Fibroblast of the aortic adventitia (primary cell): ENCODE measurements at places on chromosomes 2 and 18. TPM values are rescaled to one million over a fixed set of nuclear protein-coding genes. Genes with fewer than 3 reads are reported as not detected.

Gene NPC1
- 27.6 and 51.3 TPM in 2 replicates for total RNA-seq

Gene TMEM237
- total RNA-seq, result 21.8 and 62.8 TPM in 2 replicates

Gene CD8B
- total RNA-seq, result not detected in 2 replicates

Gene ERBB4
- total RNA-seq, result 0.16 and 5.8 TPM in 2 replicates

Gene TTR
- total RNA-seq, result not detected in 2 replicates

Gene MDH1B
- 0.81 and 15.1 TPM in 2 replicates for total RNA-seq

Gene IL36A
- 2.0 TPM in 1 of 2 replicates, not detected in the other for total RNA-seq

Gene HOXD10
- not detected in 2 replicates for total RNA-seq

Gene ABCG8
- not detected in 2 replicates for total RNA-seq

Gene LHCGR
- total RNA-seq, result 0.25 TPM in 1 of 2 replicates, not detected in the other

Gene KATNAL2
- 2.7 and 10.4 TPM in 2 replicates for total RNA-seq

Gene EVX2
- total RNA-seq, result not detected in 2 replicates

Gene SCG2
- 0.63 and 3.4 TPM in 2 replicates for total RNA-seq

Gene LRP1B
- 0.36 and 0.74 TPM in 2 replicates for total RNA-seq

Gene INHA
- 0.18 and 2.0 TPM in 2 replicates for total RNA-seq

DNA sequence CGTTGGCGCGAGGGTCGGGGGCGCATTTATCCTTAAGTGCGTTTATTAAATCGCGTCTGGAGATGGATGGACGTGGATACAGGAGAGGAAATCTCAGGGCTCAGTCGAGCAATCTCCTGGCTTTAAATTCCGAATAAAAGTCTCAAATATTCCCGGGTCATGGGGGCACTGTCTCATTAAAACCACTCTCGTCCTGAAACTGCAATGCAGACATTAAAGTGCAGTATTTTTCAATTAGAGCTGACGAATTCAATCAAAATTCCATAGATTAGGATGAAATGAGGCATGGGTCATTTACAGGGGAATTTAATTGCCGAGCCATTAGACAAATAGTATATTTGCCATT is 10.7 kb upstream of the GBX2 start:
- no peak for DNase-seq

DNA sequence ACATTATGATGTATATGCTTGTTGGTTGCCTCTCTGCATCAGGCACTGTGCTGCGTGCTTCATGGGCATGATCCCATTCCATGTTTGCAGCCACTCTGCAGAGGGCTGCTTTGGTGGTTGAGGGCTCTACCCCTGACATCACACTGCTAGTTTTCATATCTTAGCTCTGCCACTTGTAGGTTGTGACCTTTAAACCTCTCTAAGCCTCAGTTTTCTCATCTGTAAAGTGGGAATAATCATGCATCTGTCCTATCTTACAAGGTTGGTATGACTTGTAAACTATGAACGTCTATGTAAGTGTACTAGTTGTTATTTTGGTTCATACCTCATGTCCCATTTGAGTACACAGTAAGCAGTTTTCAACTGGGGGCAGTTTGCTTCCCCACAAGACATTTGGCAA is 260.4 kb downstream of the PHLPP1 start:
- DNase-seq, result no peak

DNA sequence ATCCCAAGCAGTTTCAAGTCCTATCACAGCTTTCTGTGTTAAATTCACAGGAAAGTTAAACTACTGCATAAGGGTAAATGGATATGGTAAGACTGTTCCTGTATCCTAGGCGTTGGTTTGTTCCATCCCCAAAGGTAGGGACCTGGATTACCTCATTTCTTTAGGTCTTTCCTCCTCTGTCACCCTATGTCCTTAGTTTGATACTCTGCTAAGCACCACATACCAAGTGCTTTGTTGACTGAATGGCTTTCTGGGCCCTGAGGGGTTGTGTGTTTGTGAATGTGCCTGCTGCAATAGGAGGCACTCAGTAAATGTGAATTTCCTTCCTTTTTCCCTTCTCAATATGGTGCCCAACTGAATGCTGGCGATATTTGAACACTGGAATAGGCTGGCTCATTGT is 7.8 kb downstream of the NOSTRIN start:
- no peak for DNase-seq

DNA sequence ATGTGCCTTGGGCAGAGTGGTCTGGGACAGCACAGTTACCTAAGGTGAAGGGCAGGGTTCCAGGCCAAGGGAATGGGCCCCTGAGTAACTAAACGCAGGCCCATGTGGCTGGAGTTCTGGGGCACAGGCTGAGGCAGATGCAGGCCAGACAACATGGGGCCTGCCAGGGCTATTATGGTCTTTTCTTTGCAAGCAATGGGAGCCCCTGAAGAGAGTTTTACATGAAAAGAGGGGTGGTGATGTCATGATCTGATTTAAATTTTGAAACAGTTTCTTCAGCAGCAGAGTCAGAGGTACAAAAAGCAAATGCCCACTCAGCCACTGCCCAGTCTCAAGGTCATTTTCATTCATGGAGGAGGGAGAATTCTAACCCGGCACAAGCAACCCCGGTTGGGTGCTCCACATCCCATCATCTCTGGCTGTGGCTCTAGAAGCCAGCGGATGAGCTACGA is 5.6 kb downstream of the CHST10 start:
- DNase-seq, result no peak

- no peak for DNase-seq
These were observed 354.1 kb downstream of the DLGAP1 start for GRCh38 chr18:4101009-4101408.

GRCh38 chr2:74739733-74740241 is 85.7 kb downstream of the SEMA4F start:
- no peak for DNase-seq

GRCh38 chr18:63320975-63321265 is 1.4 kb upstream of the BCL2 start:
- no peak for DNase-seq

- DNase-seq, result no peak
These were observed 57.7 kb upstream of the TFCP2L1 start for GRCh38 chr2:121342751-121343150.

GRCh38 chr18:54530285-54530684 is 60.8 kb upstream of the DYNAP start:
- no peak for DNase-seq

GRCh38 chr2:196171946-196172345 is 568 bp upstream of the STK17B start:
- peak; percentile 17 for DNase-seq

GRCh38 chr18:54964741-54965140 is 5.5 kb upstream of the CCDC68 start:
- DNase-seq, result peak; percentile 42

DNA sequence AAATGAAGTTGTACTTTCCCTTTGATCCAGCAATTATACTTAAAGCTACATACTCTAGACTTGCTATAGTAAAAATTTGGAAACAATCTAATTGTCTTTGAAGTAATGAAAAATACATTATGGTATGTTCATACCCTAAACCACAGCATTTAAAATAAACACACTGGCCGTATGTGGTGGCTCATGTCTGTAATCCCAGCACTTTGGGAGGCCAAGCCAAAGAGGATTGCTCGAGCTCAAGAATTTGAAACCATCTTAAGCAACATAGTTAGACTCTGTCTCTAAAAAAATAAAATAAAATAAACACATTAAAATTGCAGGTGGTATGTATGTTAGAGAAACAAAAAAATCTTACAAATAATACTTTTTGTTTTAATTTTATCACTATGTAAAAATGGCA is 208.1 kb upstream of the KLHL14 start:
- DNase-seq, result no peak

DNA sequence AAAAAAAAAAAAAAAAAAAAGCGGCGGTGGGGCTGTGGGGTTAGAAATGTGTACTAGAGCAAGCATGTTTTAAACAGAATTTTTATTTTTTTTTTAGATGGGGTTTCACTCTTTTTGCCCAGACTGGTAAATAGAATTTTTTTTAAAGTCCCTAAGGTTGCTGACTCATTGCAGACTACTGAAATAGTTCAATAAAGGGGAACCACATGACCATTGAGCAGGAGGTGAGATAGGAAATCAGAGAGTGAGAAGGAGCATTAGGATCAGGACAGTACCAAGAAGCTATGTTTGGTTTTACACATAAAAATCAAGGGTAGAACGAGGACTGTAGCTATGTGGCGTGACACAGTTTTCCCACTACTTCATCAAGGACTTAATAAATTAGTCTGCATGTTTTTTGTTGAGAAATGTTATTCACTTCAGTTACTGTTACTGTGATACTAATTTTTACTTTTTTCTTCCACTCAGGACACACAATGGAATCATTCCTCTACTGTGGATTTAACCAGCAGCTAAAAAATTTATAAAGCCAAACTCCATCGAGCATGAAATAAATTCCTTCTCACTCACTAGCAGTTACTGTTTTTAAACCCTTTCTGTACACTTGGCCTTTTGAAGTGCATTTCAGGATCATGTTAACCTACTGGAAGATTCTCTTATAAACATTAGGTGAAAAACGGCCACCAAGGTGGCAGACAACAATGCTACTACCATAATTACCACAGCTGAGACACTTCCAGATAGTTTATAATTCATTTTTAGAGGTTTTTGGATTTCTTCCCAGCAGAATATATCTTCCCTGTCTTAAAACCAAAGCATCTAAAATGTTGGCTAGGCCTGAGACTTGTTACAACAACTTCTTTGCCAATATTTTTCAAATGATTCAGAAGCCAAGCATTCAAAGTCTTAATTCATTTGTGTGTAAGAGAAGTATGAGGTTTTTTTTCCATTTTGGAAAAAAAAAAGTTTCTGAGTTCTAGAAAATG is 33.2 kb downstream of the LAMA1 start:
- DNase-seq, result peak; percentile 70

DNA sequence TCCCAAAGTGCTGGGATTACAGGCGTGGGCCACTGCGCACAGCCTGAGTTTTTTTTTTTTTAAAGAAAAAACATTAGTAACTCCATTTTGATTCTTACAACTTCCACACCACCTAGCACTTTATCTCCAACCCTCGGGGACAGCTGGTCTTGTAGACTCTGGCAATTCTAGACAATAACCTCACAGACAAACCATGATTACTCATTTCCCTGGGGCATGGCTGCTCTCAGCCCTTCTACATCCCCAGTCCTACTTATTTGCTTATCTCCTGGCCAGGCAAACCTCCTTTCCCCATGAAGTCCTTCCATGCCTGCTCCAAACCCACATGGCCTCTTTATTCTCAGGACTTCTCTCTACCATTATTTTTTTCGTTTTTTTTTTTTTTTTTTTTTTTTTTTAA is 91.1 kb downstream of the ACTR3 start:
- peak; percentile 90 for DNase-seq

GRCh38 chr2:62221141-62221540 is 25.2 kb downstream of the B3GNT2 start:
- peak; percentile 65 for DNase-seq

DNA sequence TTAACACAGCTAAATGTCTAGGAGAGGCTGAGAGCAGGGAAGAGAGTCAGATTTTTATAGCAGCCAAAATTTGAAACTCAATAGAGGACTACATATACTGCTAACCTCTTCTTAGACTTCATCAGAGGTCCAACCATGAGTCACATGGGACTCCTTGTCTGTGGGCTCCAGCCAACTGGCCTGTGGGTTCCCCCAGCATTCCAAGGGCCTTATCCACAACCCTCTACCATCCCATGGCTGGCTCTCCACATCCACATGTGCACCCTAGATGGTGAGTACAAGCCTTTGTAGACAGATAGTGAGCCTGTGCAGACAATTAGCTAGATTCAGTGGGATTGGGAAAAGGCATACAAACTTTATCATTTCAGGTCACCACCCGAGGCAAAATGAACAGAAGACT is 901.9 kb upstream of the ZEB2 start:
- DNase-seq, result peak; percentile 18

DNA sequence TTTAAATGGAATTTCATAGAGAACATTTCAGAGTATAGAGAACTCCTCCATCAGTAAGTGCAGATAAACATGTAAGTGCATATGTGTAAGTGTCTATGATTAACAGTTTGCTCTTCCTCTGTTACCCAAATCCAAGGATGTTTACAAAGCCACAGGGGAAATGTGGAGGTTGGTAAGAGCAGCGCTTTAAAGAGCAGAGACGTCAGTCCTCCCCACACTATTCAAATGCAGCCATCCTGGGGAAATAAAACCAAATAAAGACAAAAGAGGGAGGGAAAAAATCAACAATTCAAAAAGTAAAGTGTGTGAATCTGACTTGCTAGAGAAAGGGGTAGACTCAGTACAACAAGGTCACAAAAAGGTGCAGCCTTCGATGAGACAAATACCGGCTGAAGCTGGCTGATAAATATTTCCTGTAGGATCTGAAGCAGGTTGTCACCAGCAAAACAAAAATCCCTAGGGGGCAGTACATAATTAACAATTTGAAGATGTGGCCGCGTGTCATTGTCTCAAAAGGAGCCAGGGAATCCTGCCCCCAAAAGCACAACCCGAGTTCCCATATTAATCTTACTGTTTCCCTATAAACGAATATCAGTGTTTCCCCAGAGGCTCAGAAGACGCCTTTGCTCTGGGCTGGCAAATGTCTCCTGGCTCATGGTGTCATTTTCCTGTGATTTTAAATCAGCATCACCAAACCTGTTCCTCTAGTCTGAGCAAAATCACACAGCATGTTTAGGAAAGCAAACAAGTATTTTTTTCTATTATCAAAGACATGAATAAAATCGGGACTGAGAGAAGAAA is 216.5 kb downstream of the CDCA7 start:
- peak; percentile 49 for DNase-seq

DNA sequence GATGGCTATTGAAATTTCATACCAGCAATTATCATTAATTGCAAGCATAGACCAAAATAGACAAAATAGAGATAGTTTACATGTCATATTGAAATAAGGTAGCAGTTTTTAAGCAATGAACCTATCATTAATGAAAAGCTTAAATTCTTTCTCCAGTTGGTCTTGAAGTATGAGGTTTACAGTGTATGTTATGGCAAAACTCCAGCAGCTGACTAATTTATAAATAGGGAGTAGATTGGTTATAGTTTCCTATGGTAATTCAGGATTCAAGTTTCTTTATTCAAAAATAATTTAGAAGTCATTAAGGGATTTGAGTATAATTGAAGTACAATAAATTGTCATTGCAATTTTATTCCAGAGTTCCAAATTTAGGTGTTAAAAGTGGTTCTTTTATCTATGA is 69.6 kb upstream of the COL5A2 start:
- peak; percentile 75 for DNase-seq

DNA sequence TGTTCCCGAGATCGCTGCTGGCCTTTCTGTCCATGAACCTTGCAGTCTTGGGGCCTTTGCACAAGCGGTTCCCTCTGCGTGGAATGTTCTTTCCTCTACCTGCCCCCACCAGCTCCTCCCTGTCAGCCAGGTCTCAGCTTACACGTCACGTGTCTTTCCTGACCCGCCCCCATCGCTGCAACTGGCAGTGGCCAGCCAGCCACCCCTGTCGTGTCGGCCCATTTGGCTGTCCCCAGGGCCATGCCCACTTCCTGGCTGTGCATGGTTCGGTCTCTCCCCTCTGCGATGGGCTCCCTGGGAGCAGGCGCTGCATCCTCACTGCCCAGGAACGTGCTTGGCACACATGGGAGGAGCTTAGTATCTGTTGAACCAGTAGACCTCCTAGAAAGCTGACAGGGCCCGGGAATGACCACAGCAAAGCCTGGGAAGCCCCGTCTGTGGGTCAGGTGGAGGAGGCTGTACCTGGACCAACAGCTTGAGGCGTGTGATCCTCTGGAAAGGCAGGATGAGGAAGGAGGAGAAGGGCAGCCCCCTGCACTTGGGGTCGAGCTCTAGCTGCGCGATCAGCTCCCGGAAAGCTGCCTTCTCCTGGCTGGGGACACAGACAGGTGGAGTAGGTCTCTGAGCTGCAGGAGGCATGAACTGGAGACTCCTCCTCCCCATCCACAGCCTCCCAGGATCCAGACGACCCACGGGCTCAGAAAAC is 21.0 kb downstream of the SNORC start:
- no peak for DNase-seq

- DNase-seq, result no peak
These were observed 16.5 kb upstream of the FIGN start for GRCh38 chr2:163752267-163752666.

GRCh38 chr18:73235921-73236320 is 368.1 kb upstream of the NETO1 start:
- DNase-seq, result no peak

- DNase-seq, result no peak
These were observed 2.6 kb upstream of the RNF149 start for GRCh38 chr2:101310834-101311695.
